A549 treated with AZD2906 at 1 μM for 4 hours (cell line): ENCODE measurements at places on chromosomes 12 and 14. TPM values are rescaled to one million over a fixed set of nuclear protein-coding genes. Genes with fewer than 3 reads are reported as not detected.

Gene TMTC3
- total RNA-seq: 8.0 to 14.1 TPM (median 10.0 TPM) in 5 replicates

Gene OR4Q2
- not detected in 5 replicates for total RNA-seq

Gene KRT77
- total RNA-seq: not detected in 5 replicates

Gene SCN8A
- total RNA-seq: 1.1 to 1.8 TPM (median 1.6 TPM) in 5 replicates

Gene HEBP1
- 50.1 to 57.7 TPM (median 52.2 TPM) in 5 replicates for total RNA-seq

Gene ABHD12B
- total RNA-seq: not detected in 5 replicates

Gene APAF1
- 11.2 to 14.4 TPM (median 13.7 TPM) in 5 replicates for total RNA-seq

Gene LRRK2
- total RNA-seq: 1.2 to 1.8 TPM (median 1.4 TPM) in 5 replicates

Gene CPM
- total RNA-seq: 4.6 to 6.7 TPM (median 5.2 TPM) in 5 replicates

Gene SYT1
- 4.3 to 6.1 TPM (median 5.1 TPM) in 5 replicates for total RNA-seq

Gene PMCH
- total RNA-seq: not detected in 5 replicates

Gene PLCZ1
- total RNA-seq: not detected in 5 replicates

Gene AJUBA
- 31.9 to 40.2 TPM (median 34.0 TPM) in 5 replicates for total RNA-seq

Gene PDE3A
- total RNA-seq: 2.2 to 3.6 TPM (median 2.9 TPM) in 5 replicates

Gene RTN1
- total RNA-seq: 0.02 to 0.17 TPM in 2 of 5 replicates, not detected in the others

Gene PYGL
- total RNA-seq: 124 to 177 TPM (median 155 TPM) in 5 replicates

Gene MED13L
- total RNA-seq: 20.5 to 34.8 TPM (median 26.2 TPM) in 5 replicates

Gene FAM222A
- total RNA-seq: 3.4 to 5.7 TPM (median 4.6 TPM) in 5 replicates

Gene OTOGL
- 0.02 TPM in 1 of 5 replicates, not detected in the others for total RNA-seq

Gene AHNAK2
- 188 to 232 TPM (median 198 TPM) in 5 replicates for total RNA-seq

Gene CYP46A1
- 0.09 to 0.20 TPM (median 0.17 TPM) in 5 replicates for total RNA-seq

Gene EIF2S3B
- total RNA-seq: 0.36 to 0.87 TPM (median 0.45 TPM) in 5 replicates

Gene CMA1
- not detected in 5 replicates for total RNA-seq

Gene ZFC3H1
- 10.1 to 15.1 TPM (median 14.2 TPM) in 5 replicates for total RNA-seq

Gene AICDA
- 0.11 to 0.26 TPM (median 0.15 TPM) in 5 replicates for total RNA-seq

Gene RNU4-1
- 97.7 TPM in 1 of 5 replicates, not detected in the others for total RNA-seq

Gene LAG3
- 0.83 to 1.6 TPM (median 1.4 TPM) in 5 replicates for total RNA-seq

Gene SAMD15
- total RNA-seq: 1.4 to 3.1 TPM (median 1.5 TPM) in 5 replicates

Gene GALNT16
- 2.6 to 3.1 TPM (median 2.7 TPM) in 5 replicates for total RNA-seq

Gene RD3L
- total RNA-seq: not detected in 5 replicates

Gene CIDEB
- 0.12 to 0.26 TPM (median 0.23 TPM) in 5 replicates for total RNA-seq

Gene ACSM4
- not detected in 5 replicates for total RNA-seq

Gene RNASE7
- not detected in 5 replicates for total RNA-seq

Gene PLA2G1B
- 0.20 TPM in 1 of 5 replicates, not detected in the others for total RNA-seq

Gene ERP27
- total RNA-seq: not detected in 5 replicates

Gene KRT86
- total RNA-seq: 30.0 to 47.3 TPM (median 45.3 TPM) in 5 replicates

Gene NPAS3
- total RNA-seq: not detected in 5 replicates

Gene ALDH6A1
- 2.0 to 3.1 TPM (median 2.6 TPM) in 5 replicates for total RNA-seq
